ENCODE measurements at places on chromosomes 13 and 19.

DNA sequence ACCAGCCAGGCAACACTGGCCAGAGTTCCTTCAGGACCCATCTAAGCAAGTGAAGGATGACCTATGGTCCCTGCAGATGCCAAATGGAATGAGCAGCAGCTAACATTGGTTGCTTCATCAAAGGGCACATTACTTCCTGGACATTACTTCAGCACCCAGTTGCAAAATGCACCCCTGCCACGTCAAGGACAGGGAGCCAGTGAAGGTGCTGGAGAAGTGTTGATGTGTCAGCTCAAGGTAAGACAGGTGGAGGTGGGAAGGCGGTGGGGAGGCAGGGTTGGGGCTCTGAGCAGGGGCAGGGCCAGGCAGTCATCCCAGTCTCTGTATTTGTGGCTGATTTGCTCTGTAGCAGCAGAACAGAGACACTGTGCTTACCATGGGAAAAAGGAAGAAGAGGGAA, 14.6 kb downstream of the CSNK1A1L start:
- no peak for DNase-seq

GRCh38 chr13:110359840-110360301, 52.8 kb downstream of the COL4A2 start:
- no peak for DNase-seq

- no peak for DNase-seq
Observed at GRCh38 chr19:52651956-52652355, 13.8 kb upstream of the ZNF83 start.

DNA sequence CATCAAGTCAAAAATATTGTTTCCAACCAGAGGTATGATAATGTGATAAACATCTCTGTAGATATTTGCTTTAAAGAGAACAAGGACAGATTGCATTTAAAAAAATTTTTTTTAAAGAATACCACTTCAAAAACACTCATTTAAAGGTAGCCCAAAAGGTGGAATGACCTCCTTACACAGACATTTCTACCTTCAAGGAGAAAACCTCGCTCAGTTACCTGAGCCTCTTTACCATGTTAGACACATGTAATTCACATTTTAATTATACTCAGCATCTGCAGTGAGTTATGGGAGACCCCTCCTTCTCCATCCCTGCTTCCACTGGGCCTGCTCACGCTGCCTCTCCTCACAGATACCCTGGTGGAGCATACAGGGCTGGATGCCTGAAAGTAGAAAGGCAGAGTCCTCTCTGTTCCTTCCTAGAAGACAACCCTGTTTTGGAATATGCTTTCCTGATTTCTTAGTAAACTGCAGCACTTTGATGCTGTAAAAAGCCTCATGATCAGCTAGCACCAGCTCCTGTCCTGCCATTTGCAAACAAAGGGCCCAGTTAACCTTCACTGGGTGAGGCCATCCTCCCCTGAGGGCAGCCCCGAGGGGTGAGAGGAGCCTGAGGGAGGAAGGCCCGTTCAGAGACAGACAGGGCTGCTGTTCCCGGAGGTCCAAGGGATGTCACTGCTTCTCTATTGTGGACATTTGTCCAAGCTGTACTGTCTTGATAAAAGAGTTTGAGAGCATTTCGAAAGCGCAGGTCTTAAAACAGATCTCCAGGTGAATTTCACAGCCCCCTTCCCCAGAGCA, 117.8 kb downstream of the IRS2 start:
- DNase-seq: no peak

GRCh38 chr13:67224148-67224846, 5.8 kb downstream of the PCDH9 start:
- DNase-seq: peak; percentile 64

DNA sequence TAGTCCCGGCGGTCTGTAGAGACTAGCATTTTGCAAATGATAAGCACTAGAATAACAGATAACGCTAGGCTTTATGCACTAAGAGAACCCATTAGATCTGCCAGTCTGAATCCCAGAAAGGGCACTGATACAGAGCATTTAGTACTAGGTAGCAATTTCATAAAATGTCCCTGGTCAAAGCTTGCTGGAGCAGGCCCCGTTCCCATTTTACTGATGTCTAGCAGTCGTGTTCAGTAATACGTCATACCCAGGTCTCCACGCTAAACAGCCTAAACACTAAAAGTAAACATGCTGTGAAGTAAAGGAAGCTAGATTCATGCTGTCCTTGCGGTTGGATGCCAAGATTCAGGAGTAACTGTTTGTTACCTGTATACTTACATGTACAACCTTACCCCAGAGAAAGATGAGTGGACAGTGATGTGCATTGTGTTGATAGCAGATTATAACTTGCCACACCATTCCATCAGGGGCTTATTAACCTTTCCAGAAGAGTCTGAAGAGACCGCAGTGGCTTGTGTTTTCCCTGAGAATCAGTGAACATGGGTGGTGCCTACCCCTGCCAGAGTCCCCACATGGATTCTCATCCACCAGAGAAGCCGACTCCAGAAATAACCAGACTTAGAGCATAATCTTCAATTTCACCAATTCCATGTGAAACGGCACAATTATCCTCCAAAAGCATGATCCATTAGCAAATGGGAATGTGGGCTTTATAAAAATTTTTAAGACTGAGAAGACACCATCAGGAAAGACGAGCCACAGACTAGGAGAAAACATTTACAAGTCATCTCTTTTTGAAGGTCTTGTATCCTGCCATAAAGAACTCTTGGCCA, 3.4 kb upstream of the RPS11 start:
- DNase-seq: no peak
